ENCODE measurements at places on chromosomes 5 and 9. TPM values are rescaled to one million over a fixed set of nuclear protein-coding genes. Genes with fewer than 3 reads are reported as not detected.

DNA sequence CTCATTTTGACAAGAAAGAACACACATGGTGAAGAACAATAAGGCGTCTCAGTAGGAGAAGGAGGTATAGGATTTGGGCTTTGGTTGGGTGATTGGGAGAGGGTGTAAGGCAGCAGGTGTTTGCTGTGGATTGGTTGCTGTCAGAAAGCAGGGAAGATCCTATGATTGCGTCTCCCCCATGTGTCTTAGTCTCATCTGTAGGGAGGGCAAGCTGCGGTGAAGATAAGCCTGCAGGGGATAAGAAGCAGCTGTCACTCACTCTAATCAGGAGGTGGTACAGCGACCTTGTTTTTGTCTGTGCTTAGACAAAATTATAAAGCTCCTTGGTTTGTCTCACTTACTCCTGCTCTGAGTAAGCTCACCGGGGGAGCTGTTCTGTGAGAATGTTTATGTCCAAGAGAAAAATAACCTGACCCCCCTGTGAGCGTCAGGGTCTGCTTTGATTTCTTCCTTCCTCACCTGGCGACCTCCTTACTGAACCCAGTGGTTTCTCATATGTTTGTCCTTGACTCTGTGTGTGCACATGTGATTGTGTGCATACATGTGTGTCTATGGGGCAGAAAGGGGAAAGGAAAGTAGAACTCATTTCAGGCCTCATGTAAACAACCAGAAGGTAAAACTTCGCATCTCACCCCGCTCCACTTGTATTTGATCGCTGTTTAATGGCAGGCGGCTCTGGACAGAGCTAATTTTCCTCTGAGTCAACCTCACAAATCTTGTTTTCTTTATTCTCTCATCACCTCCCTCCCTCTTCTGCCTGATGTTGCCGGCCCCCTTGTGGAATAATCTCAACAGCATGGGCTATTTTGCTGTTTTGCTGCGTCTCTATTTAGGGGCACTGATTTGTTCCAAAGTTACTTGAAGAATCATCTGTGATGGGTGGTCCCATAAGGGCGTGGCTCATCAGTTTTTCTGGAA is 105.6 kb downstream of the TENT4A start:
- no peaks in the 10 kb centered on the region for H3K27me3 ChIP-seq
- no peaks in the 10 kb centered on the region for H3K4me1 ChIP-seq
- no peaks in the 10 kb centered on the region for H3K36me3 ChIP-seq
- no peak overlapping the region for H3K27ac ChIP-seq
- no peak for DNase-seq

DNA sequence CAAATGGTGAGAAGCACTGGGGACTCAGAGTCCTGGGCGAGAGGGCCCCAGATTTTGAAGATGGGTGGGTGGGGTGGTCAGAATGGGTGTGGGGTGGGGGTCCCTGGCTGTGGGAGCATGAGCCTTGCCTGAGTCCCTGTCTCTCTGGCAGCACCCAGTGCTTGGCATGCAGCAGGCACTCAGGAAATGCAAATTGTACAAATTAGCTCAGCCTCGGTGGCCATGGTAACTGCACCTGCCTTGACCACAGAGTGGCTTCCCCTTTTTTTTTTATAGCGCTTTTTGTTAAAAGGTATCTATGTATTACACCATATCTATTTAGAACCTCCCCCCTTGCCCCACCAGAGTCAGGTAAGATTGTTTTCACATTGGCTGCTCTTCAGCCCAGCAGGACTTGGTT is 19.2 kb upstream of the PITX1 start:
- no peak overlapping the region for H3K4me3 ChIP-seq
- no peak for DNase-seq
- H3K4me1 ChIP-seq: no peaks in the 10 kb centered on the region
- no peaks in the 10 kb centered on the region for H3K36me3 ChIP-seq

GRCh38 chr5:143862271-143862670 is 50.3 kb downstream of the HMHB1 start:
- no peaks in the 10 kb centered on the region for H3K27me3 ChIP-seq
- no peaks in the 10 kb centered on the region for H3K36me3 ChIP-seq
- no peak overlapping the region for H3K4me3 ChIP-seq
- no peak for DNase-seq
- H3K27ac ChIP-seq: no peak overlapping the region

DNA sequence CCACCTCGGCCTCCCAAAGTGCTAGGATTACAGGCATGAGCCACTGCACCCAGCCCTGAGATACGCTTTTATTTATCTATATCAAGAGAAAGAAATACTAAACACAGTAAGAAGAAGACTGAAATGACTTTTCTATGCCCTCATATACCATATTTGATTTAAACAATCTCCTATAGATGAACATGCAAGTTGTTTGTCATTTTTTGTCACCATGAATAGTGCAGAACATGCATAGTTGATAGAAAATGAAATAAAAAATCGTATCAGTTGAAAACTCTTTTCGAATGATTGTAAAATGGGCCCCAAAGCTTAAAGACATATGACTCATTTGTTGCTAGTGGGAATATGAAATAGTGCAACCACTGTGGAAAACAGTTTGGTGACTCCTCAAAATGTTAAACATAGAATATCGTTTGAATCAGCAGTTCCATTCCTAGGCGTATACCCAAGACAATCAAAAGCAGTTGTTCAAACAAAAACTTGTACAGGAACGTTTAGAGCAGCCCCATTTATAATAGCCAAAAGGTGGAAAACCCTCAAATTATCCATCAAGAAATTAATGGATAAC is 61.4 kb upstream of the ANKH start:
- H3K4me1 ChIP-seq: no peaks in the 10 kb centered on the region
- no peak for DNase-seq
- no peak overlapping the region for H3K27ac ChIP-seq
- H3K27me3 ChIP-seq: no peaks in the 10 kb centered on the region
- no peak overlapping the region for H3K4me3 ChIP-seq

HDHD3 gene
- 66.9 TPM for total RNA-seq

PRDM12 gene
- total RNA-seq: not detected

Measured in breast epithelium (tissue), 4 donors.